Amniotic epithelial cell (primary cell): ENCODE measurements at places on chromosomes 12 and 14.
A peak's percentile ranks its signal among the peaks of the same experiment; 100 is the strongest.

- no peak for DNase-seq
Observed at GRCh38 chr12:54959291-54960018, 25.1 kb downstream of the TESPA1 start.

GRCh38 chr14:59347915-59348314 is 117.3 kb downstream of the GPR135 start:
- no peak for DNase-seq

- no peak for DNase-seq
Observed at GRCh38 chr14:61591862-61592261, 103.5 kb upstream of the HIF1A start.

GRCh38 chr12:108298761-108299275 is 40.3 kb downstream of the CMKLR1 start:
- no peak for DNase-seq

DNA sequence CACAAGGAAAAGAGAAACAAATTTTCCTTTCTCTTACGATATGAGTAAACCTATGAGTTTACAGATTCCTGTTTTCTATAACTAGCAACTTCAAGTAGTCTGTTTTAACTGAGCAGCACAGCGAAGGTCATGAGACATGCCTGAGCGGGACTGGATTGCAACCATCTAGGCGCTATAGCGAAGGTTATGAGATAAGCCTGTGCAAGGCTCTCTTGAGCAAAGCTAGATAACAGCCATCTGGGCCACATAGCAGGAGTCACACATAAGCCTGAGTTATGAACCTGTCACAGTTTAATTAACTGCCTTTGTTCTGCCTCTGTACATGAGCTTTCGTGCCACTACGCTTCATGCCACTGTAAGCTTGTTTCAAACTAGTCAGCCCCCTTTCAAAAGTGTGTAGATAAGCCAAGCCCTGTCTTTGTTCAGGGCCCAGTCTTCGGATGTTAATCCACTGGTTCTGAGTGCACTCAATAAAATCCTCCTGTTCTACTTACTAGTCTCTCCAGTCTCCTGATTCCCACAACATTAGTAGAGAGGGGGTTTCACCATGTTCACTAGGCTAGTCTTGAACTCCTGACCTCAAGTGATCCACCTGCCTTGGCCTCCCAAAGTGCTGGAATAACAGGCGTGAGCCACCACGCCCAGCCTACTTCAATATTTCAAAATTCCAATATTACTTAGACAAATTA is 47.1 kb downstream of the SEC23A start:
- peak; percentile 51 for DNase-seq

DNA sequence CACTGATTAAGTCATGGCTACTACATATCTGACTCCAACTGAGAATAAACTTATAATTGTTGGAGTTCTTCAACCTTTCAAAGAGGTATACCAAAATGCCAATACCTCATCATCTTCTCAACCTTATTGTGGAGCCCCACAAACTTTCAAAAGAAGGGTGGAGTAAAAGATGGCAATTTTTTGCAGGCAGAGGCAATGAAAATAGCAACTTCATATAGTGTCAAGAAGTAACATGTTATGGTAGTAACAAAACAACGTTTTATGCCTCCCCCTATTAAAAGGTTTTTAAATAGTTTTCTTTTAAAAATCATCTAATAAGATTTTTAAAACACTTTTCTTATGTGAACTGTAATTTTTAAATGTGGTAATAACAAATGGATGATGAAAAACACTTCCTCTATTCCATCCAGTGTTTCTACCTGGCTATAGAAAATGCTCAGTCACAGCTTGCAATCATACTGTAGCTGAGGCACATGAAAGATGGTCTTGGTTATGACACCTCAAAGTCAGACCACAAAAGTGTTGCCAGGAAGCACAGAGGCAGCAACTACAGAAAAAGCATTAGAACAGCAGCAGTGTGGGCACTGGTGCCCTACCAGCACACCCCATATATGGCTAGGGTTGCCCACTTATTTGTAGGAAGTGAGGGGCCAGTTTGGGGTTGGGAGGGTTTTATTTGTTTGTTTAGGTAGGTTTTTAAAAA is 7.0 kb downstream of the PPP1R12A start:
- peak; percentile 58 for DNase-seq
